ENCODE measurements at places on chromosomes 3 and 15.
A peak's percentile ranks its signal among the peaks of the same experiment; 100 is the strongest.

GRCh38 chr3:124714223-124714853, 15.9 kb upstream of the UMPS start:
- DNase-seq = no peak

DNA sequence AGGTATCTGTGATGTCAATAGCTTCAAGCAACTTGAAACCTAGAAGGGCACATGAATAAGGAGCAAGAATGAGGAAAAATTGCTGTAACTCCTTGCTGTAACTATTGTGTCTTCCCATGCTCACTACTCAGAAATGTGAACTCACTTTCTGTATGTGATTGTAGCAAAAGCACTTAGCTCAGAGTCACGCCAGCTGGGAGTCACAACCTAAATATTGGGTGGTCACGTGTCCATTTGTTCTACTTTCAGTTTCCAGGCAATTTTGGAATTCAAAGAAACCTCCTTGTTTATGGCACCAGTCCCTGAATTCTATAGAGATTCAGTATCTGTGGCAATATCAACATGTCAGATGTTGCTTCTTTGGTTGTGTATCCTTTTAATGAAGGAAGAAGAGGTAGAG, 241.6 kb upstream of the AZI2 start:
- DNase-seq = no peak

- no peak for DNase-seq
Measured at GRCh38 chr3:3110299-3110630, at the start of gene IL5RA. Gene IL5RA (minus strand): TSS chr3:3110374. CDS start chr3:3104984, 5,390 bp downstream.

- peak; percentile 71 for DNase-seq
Measured at GRCh38 chr15:96354731-96355567, 24.4 kb downstream of the NR2F2 start.

- DNase-seq = no peak
Measured at GRCh38 chr3:150330872-150331271, 77.2 kb upstream of the TSC22D2 start.

- DNase-seq = no peak
Measured at GRCh38 chr3:127495821-127496655, 94.5 kb downstream of the TPRA1 start.

GRCh38 chr3:186141790-186142189, 32.9 kb upstream of the ETV5 start:
- DNase-seq = no peak

GRCh38 chr3:172176061-172176770, 136.8 kb downstream of the FNDC3B start:
- no peak for DNase-seq

- peak; percentile 97 for DNase-seq
Measured at GRCh38 chr15:96330450-96331143, at the start of gene NR2F2. Gene NR2F2 (plus strand): TSS chr15:96330700. CDS start chr15:96332106, 1,406 bp downstream.

GRCh38 chr3:171775943-171776342, 34.3 kb downstream of the PLD1 start:
- no peak for DNase-seq

DNA sequence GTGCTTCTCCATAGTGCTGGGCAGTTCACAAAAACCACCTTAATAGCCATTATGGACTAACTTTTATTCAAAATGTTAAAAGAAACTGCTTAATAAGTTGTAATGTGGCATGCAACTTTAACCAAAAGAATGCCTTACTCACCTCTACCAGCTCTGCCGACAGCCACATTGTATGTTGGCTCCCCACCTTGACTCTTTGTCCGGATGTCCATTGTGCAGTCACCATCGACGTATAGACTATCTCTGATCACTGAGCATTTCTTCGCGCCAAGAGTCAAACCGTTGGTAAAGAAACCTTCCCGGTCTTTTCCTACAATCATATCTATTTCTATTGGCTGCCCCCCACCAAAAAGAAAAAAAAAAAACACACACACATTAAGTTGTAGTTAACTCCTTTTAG, 2.5 kb downstream of the PFN2 start:
- DNase-seq = peak; percentile 53

GRCh38 chr3:126347543-126348161, 9.6 kb downstream of the KLF15 start:
- no peak for DNase-seq

DNA sequence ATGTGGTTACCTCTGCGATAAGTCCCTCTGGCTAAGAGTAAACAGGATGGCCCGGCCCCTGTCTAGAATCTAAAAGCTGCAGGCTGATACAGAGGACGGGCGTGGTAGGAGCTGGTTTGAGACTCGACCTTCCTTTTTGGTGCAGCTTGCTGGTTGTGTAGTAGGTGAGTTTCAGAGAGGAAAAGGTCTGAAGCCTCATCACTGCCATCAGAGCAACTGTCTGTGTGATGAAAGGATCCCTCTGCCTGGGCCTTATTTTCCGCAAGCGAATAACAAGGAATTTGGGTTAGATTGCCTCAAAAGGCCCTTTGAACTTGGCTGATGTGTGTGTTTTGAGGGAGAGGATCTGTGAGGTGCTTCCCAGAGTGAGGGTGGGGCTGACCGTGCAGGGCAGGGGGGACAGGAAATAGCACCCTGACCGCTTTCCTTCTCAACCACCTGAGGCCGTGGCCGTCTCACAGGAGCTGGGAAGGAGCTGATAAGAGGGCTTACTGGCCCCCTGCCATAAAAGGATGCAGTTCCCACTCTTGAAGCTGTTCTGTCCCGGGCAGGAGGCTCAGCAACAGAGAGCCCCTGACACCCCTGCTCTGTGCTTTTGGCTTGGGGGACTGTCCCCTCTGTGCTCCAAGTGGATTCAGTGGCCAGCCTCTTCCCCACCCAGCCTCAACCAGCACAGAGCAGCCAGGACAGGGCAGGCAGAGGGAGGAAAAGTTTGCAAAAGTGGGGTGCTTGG, 45.6 kb upstream of the TFRC start:
- DNase-seq = no peak

- DNase-seq = no peak
Measured at GRCh38 chr3:182178488-182179200, 466.9 kb downstream of the SOX2 start.

DNA sequence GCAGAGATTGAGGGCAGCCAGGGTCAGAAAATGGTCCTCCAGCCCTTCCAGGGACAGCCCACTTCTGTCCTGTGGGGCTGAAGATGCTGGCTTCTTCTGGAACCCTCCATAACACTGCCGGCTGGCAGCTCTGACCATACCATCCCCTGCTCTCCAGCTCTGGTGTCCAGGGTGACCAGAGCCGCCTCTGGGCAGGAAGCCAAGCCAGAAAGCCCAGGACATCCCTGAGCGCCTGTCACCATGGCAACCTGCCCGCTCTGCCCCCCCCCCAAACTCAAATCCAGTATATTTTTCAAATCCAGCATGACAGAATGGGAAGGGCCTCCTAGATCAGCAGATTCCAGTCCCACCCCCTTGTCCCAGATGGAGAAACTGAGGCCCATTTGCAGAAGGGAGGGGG, 420 bp upstream of the TMIE start:
- DNase-seq = no peak

- DNase-seq = peak; percentile 10
Measured at GRCh38 chr3:68919000-68919399, 13.3 kb downstream of the TAFA4 start.

- peak; percentile 19 for DNase-seq
Measured at GRCh38 chr3:116153174-116153573, 292.1 kb downstream of the LSAMP start.

DNA sequence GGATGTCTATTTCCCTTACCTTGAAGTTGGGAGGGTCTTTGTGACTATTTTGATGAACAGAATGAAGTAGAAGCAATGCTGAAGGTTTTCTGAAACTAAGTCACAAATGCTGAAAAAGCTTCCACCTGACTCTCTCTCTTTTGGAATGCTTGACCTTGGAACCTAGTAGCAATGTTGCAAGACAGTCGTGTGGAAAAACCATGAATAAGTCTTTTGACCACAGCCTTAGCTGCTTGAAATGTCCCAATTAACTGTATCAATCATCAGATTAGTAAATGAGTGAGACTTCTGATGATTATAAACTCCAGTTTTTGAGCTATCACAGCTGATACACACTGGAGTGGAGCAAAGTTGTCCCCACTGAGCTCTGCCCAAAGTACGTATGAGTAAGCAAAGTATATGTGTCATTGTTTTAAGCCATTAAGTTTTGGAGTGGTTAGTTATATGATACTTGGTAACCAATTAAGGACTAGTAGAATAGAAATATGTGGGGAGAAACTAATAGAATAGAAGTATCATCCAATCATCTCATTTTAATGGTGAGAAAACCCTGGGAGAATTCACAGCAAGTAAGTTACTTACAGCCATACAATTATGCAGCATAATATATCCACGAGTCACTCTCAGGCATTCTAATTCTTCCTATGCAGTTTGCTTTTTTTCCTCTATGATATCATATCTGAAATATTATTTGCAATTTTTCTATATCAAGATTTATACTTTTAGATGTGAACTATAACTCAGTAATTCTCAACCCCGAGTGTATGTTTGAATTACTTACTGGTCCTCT, 1010.6 kb downstream of the ROBO2 start:
- DNase-seq = peak; percentile 87

DNA sequence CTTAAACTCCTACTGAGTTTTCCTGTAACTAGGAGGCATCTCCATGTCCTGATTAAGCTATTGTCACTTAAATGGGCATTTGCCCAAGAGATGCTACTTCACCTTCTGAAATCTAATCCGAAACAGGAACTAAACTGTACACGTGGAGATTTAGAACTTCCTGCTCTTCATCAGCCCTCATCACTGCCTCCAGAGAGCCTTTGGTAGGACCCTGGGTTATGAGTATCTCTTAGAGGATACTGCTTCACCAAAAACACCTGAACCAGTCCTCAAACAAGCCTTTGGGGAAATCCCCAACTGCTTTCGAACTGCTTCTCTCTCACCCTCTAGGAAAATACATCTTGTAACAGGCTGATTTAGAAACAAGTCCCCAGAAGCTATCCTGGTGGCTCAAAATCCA, 320.3 kb downstream of the GAP43 start:
- no peak for DNase-seq

All from fibroblast of skin of back (primary cell).